ENCODE measurements at places on chromosomes 7 and 10.

- DNase-seq, result no peak
Measured at GRCh38 chr10:78868861-78869260, 199.9 kb upstream of the ZMIZ1 start.

DNA sequence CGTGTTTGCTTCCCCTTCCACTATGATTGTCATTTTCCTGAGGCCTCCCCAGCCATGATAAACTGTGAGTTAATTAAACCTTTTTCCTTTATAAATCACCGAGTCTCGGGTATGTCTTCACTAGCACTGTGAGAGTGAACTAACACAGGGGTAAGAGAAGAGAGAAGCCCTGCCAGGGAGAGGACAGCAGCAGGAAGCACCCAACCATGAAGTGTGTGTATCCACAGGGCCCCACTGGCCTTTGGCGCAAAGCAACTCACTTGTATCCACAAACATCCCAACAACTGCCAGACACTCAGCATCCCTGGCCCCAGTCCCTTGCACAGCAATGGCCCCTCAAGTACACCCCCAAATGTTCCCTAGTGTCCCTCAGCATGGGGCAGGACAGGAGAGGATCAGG lies 115.1 kb downstream of the MAD1L1 start:
- no peak for DNase-seq

DNA sequence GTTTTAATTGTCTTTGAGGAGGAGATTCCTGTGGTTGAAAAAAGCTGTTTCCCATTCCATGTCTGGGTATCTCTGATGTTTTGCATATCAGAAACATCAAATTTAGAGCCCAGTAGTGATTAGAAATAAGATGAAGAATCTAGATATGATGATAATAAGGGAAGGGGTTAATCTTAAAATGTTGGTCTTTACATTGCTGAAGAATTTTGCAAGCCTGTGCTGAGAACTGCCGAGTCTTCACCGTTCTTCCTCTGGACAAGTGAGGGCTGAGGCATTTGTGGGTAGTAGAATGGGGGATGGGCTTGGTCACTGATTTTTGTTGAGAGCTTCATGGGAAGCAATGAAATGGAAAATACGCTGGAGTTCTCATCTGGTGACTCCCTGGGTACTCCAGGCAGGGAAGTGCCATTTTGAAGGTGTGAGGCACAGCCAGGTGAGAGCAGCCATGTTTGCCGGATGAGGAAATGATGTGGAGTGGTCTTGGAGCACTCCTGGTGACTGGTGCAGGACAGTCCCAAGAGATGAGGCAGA lies 10.2 kb downstream of the TCF7L2 start:
- DNase-seq, result no peak

GRCh38 chr7:157668221-157668883 lies 331.5 kb downstream of the DNAJB6 start:
- no peak for DNase-seq

GRCh38 chr10:62613424-62613823 lies 191.1 kb upstream of the ADO start:
- DNase-seq, result no peak

- peak; percentile 24 for DNase-seq
Measured at GRCh38 chr10:93075369-93076221, 1.9 kb downstream of the CYP26A1 start.

DNA sequence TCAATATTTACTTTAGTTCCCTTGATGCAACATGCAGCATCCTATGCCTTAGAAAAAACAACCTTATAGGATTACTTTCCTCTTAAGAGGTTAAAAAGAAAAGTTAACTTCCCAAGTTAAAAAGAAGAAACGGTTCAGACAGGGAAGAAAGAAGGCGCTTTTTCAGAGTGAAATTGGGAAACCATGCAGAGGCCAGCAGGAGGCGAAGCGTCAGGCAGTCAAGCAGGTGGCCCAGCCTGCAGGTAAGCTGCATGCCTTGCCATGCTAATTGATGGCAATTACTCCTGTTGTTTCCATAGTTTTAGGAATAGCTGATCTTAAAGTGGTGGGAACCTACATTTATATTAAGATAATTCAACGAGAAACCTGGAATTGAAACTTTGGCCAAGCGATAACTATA lies 302.6 kb upstream of the SP4 start:
- no peak for DNase-seq

- no peak for DNase-seq
Measured at GRCh38 chr10:70923696-70924095, 35.3 kb upstream of the PCBD1 start.

DNA sequence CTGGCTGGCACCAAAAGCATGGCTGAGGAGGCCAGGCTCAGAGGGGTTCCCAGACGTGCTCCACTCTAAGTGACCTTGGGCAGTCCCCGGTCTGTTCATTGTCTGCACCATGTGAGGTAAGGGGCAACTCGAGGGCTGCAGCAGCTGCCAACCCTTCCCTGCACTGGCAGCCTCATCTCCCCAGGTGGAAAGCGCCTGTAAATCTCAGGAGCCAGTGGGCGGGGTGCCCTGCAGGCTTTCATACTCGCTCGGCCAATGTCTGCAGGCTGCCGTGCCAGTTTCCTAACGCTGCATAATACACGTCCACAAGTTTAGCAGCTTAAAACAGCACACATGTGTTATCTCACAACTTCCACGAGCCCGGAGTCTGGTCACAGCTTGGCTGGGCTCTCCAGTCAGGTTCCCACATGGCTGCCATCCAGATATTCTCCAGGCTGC lies 12.6 kb upstream of the GDF10 start:
- DNase-seq, result no peak

- no peak for DNase-seq
Measured at GRCh38 chr10:124740369-124741280, 3.6 kb downstream of the FAM53B start.

DNA sequence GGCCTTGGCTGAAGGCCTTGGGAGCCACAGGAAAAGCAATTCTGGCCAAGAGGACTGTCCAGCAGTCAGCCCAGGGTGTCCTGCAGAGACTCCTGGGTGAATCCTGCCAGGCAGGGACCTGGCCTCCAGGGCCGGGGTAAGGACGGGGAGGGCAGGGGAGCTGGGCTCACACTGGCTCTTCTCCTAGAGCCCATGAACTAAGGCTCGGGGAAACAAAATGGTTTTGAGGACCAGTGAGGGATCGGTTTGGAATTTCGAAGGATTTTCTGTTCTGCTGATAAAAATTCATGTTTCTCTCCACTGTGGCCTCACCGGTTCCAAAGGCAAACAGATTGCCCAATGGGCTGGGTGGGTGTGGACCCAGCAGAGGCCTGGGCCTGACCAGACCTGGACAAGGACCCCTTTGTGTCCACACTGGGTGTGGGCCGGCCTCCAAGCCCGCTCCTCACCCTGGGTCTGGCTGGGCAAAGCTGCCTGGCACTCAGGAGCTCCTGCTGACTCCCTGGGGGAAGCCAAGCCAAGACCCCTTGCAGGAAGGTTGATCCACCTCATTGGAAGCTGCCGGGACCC lies 27.3 kb downstream of the FAM20C start:
- DNase-seq, result no peak

GRCh38 chr10:2326411-2326810 lies 589.1 kb upstream of the ADARB2 start:
- no peak for DNase-seq

DNA sequence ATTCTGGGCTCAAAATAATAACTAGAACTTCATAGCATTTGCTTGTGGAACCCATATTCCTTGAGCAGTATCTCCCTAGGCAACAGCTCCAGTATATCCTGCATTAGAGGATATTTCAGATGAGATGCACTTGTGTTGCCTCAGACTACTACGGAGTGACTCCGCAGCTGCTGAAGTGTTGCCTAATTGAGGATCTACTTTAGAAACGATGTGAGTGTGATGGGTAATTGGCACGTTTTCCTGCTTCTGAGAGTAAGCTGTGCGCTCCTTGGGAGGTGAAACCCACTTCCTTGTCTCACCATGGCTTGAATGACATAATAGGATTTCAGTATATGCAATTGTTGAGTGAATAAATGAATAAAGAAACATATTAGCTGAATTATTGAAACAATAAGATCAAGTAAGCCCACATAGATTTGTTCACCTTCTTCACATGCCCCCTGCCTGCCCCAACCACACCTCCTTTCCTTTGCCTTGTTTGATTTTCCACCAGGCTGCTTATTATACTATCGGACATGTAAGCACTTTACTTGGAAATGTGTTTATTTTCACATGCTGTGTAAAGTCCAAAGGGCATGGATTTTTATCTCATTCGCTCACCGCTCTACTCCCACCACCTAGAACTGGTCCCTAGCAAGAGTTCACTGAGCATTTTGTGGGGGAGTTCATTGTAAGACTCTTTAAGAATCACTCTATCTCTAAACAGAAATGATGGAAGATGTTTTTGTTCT lies 303.8 kb downstream of the KCNMA1 start:
- DNase-seq, result no peak

- no peak for DNase-seq
Measured at GRCh38 chr7:116738378-116738777, 66.4 kb downstream of the MET start.

- DNase-seq, result no peak
Measured at GRCh38 chr7:150343225-150343624, 1.8 kb upstream of the RARRES2 start.

DNA sequence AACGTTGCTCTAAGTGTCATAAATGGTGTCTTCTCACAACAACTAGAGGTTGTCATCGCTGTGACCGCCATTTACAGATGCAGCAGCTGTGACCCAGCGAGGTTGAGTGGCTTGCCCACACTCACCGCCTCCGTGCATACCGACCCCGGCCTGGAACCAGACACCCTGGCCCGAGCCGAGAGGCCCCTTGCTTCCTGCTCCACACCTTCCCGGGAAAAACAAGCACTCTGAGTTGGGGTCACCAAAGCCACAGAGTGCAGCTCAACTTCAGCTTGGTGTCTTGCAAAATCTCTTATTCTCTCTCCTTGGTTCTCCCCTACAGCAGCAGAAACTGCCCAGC lies 115.7 kb upstream of the PPP2R2D start:
- no peak for DNase-seq

DNA sequence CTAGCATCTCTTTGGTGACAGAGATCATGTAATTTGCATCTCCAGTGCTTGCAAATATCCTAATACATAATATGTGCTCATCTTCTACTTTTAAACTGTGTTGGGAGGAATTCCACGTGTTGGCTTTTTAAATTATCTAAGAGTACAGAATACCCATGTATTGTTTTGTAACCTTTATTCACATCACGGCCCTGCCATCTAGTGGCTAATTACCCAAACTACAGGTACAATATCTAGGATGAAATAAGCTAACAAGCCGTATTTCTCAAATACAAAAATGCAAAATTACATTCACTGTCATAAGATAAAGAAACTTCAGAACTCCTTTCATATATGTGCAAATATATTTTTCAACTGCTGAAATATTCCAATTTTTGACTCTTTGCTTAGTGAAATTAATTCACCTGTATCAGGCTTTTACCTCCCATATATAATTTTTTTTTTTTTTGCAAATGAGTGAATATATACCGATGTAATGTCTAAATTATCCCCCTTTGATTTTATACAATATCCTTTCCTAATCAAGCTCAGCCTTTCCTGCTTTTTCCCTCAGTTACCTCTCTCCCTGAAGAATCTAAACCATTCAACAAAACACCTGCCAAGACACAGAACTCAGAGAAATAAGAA lies 30.3 kb upstream of the LSM8 start:
- DNase-seq, result peak; percentile 35

DNA sequence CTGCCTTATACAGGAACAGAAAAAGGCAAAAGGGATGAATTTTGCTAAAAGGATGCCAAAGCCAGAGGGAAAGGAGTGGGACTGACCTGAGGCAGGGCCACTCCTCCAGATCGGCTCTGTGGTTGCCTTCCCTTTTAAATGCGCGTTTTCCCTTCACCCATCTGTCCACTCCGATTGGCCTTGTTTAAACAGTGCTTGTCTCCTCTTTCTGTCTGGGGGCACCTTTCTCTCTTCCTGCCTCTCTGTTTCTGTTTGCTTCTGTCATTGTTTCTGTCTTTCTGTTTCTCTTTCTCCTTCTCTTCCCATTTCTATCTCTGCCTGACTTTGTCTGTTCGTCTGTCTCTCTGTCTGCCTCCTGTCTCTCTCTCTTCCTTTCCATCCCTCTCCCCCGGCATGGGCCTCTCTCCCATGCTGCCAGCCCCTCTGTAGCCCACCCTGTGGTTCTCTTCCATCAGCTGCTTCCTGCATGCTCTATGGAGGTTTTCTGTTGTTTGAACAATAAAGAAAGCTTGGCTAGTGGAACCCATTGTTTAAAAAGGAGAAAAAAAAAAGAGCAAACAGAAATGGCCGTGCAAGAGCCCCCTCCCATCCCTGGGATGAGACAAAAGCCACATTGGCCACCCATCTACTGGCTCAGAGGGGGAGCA lies 29.5 kb upstream of the HSPB1 start:
- no peak for DNase-seq

GRCh38 chr10:47198221-47198620 lies 101.8 kb upstream of the GDF10 start:
- no peak for DNase-seq

- no peak for DNase-seq
Measured at GRCh38 chr7:71243736-71244410, 111.9 kb downstream of the GALNT17 start.

- no peak for DNase-seq
Measured at GRCh38 chr10:117218654-117219053, 21.4 kb downstream of the KCNK18 start.

DNA sequence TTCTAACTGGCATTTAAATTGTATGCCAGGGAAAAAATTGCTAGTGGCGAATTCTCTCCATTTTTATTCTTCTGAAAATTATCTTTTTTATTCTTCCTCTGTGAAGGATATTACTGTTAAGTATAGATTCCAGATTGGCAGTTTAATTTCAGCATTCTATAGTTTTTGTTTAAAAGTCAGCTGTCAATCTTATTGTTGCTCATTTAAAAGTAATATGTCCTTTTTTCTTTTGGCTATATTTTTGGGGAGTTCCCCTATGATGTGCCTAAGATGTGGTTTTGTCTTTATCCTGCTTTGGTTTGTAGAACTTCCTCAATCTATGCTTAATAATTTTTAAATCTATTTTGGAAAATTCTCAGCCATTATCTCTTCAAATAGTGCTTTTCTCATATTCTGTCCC lies 135.9 kb downstream of the ARHGAP12 start:
- no peak for DNase-seq

- no peak for DNase-seq
Measured at GRCh38 chr10:69885379-69886013, 83.8 kb downstream of the COL13A1 start.
